ENCODE measurements at places on chromosomes 5 and 9.

DNA sequence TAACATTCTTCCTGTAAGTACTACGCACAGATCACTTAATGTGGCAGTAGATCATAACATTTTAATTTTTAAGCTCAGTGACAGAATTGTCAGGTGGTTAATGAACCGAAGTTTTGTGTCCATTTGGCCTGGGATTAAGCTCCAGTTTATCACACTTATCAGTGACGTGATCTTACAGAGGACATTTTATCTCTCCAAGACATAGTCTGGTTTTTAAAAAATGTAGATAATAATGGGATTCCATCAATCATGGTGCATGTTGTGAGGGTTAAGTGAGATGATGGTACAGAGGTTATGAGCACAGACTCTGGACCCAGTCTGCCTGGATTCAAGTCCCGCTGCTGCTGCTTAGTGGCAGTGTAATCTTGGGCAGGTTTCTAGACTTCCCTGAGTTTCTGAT lies 66.0 kb upstream of the ZFAND5 start:
- DNase-seq = no peak

DNA sequence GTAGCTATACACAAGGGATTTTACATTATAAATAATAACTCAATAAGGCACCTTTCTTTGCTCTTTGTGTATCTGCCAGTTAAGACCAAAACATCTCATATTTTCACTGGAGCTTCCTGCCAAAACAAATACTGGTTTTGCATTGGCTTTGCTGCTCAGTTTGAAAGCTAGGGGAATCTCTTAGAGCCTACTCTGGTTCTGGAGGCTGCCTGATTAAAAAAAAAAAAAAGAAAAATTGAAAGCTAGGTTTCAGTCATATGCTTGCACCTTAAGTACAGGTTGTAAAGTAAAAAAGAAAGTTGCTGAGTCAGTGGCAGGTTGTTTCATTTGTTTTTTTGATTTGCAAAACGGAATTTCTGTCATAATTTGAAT lies 2.3 kb downstream of the DENND4C start:
- DNase-seq = no peak

DNA sequence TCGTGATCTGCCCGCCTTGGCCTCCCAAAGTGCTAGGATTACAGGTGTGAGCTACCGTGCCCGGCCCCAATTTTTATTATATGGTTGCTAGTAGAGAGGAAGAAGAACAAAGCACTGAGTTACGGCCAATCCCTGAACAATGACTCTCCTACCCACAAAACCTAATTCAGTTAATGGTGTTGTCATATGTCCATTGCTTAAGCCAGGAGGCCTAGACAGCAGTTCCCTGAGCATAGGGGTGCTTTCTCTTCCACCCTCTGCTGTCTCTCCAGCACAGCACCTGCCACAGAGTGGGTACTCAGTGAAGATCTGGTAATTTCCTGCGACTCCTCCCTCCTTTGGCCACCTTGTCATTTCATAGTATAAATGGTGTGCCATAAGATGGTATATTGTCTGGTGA lies 21.4 kb upstream of the LTC4S start:
- no peak for DNase-seq

DNA sequence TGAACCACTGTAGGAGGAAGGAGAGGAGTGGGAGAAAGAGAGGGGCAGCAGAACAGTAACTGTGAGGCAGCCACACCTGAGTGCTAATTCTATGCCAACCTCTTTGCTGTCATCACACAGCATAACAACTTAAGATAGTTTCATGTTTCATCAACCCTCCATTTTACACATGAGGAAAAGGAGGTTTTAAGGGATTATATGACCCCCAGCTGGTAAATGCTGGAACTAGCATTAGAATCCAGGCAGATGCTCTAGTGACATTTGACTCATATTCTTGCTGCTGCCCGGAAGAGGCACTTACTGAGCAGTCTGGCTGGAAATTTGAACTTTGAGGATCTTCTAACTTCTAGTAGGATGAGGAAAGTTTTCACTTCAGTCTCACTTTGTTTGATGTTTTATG lies 24.1 kb upstream of the VLDLR start:
- DNase-seq = no peak

DNA sequence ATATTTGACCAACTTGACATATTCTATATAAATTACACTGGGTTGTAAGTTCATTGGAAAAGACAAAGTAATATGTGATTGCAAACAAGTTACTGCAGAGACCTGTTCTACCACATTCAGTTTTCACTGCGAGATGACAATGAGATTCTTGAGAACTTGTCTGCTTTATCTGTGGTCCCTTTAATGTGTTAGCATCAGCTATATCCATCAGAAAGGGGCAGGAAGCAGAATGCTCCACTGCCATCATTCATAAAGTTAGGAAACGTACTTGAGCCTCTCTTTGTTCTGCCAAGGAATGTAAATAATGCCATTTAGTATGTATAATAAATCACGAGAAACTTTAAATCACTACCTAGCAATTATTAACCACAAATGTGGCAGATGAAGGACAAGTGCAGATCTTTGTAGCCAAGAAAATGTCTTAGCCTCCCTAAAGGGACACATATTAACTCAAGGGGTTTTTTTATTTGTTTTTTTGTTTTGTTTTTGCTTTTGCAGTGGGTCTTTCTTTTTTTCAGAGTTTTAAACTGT lies 59.4 kb downstream of the GIN1 start:
- no peak for DNase-seq

DNA sequence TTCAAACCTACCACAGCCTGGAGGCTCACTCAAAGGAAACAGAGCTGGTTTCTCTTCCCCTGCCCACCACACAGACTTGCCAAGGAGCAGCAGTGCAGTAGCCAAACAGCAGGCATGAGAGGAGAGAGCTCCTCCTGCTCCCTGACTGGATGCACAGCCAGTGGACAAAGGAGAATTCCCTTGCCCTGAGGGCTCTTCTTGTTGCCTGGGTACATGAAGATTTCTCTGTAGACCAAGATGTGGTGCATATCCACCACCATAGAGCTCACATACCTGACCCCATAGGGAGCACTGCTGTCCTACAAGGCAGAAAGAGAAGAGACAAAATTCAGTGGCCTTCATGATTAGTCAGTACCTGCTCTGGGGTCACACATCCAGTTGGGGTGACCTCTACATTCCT lies 56.3 kb upstream of the SPATA31E1 start:
- DNase-seq = no peak

- DNase-seq = no peak
Measured at GRCh38 chr9:122134822-122135528, 24.6 kb downstream of the NDUFA8 start.

DNA sequence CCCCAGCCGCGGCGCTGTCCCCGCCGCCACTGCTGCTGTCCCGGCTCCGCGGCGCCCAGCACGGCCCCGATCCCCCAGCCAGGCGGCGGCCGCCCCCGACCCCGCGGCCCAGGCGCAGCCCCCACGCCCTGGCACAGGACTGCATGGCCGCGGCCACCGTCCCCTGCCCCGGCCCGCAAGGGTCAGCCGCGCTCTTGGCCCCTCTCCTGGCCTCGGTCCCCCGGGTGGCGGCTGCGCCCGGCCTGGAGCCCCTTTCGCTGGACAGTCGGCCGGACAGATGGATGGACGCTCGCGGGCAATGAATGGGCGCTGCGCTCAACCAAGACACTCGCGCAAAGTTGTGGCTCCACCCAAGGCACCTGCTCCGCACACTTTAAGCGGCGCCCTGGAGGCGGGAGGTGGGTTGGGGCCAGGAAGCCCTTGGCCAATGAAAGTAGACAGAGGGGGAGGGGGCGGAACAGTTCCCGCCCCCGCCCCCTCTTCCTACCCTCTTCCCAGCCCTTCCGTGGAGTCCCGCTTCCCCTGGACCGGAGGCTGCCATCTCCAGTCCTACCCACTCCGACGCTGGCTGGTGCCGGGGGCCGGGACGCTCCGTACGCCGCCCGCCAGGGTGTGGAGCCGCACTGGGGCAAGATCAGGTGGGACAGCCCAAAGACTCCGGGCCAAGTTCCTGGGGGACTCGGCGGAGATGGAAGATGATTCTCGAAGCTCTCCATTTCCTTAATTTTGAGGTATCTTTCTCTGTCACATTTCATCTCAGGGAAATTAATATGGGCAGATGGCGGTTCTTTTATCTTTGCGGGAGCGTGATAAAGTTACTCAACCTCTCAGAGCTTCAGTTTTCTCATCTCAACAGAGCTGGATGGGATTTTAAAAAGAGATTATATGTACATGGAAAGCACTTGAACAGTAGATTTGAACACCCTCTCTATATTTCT lies at the start of gene GLDC:
Gene GLDC (minus strand): TSS at position 375 of the 938 bp plus-strand sequence. CDS start 230 bp downstream, at position 145.
- DNase-seq = peak; percentile 3

DNA sequence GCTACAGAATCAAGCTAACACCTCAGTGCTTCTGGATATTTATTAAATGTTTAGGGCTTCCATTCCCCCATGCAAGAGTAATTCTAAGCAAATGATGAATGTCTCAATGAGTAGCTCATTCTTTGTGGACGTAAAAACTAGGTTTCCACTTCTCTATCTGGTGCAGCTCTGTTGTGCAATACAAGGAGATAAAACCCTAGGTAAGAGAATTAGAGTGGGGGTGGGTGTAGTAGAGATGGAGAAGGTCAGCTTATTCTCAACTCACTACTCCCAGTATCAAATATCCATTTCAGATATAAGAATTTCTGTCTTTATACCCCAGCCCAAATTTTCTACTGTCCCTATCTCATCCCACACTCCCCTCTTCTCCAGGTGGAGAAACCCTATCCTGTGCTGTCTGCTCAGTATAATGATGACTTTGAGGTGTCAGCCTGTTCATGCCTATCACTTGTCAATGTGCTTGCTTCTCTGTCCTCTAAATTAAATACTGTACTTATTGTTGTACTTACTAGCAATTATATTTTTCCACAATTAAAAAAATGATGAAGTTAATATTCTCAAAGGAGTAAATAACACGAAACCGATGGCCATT lies 4.3 kb upstream of the FYB1 start:
- DNase-seq = no peak

- no peak for DNase-seq
Measured at GRCh38 chr5:134136771-134137170, 22.3 kb downstream of the TCF7 start.

GRCh38 chr5:61020415-61020814 lies 75.4 kb downstream of the NDUFAF2 start:
- DNase-seq = no peak

- no peak for DNase-seq
Measured at GRCh38 chr5:130976493-130976892, 188.6 kb downstream of the HINT1 start.

DNA sequence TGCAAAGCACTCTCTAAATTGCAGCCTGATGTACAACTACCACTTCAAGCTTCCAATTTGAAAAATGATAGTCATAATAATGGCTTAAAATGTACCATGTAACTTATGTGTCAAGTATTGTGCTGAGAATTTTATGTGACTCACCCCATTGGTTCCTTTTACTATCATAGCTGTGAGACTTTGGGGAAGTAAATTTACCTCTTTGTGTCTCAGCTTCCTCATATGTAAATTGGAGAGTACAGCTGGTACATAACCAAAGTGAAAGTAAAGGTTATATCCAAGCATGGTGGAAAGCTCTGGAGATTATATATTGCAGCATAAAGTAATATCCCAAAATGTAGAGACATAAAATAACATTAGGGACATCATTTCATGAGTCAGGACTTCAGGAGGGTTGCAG lies 2200.4 kb upstream of the C9orf72 start:
- no peak for DNase-seq

DNA sequence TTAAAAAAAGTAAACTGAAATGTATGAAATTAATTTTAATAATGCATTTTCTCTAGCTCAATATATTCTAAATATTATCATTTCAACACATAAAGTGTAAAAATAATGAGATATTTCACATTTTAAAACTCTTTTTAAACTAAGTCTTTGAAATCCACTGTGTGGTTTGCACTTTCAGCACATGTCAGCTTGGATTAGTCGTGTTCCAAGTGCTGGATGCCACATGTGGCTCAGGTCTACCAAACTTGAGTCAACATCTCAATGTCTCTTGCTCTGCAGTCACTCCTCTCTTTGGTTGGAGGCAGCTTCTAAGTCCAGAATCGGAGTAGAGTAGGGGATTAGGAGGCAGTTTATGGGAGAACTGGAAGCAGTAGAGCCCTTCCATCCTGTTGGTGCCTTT lies 173.7 kb upstream of the ANKRD55 start:
- no peak for DNase-seq

- peak; percentile 58 for DNase-seq
Measured at GRCh38 chr5:672329-673160, 20.6 kb downstream of the TPPP start.

DNA sequence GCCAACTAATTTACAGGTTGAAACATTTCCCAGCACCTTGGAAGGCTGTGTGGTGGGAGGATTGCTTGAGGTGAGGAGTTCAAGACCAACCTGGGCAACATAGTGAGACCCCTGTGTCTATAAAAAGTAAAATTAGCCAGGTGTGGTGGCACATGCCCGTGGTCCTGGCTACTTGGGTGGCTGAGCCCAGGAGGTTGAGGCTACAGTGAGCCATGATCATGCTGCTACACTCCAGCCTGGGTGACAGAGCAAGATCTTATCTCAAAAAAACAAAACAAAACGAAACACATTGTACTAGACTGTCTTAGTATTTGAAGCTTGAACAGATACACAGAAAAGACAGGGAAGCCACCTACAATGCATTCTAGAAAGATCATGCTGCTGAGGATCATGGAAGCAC lies 2.8 kb upstream of the HSDL2 start:
- DNase-seq = no peak

DNA sequence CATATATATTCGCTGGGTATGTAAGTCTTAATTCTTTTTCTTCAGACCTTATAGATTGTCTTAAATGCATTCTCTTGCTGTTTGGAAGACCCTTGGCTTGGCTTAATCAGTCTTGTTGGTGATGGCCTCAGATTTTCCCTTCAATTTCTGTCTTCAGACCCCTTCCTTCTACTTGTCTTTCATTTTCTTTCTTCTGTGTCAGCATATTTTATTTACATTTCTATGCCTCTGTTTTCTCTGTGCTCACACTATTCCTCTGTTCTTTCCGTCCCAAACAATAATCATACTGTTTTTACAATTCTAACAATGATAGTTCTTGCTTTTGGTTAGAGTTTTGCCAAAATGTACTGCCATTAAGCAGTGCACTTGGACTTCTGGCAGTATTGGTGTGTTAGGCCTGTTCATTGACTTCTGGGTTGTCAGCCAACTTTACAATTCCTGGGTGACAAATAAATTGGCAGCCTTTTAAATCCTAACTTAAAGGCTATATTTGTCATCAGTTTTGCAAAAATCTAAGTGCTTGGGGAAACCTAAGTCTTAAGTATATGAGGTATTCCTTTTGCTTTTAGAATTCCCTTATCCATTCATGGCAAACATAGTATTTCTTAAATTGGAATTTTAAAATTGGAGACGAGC lies 8.0 kb downstream of the SRFBP1 start:
- no peak for DNase-seq

DNA sequence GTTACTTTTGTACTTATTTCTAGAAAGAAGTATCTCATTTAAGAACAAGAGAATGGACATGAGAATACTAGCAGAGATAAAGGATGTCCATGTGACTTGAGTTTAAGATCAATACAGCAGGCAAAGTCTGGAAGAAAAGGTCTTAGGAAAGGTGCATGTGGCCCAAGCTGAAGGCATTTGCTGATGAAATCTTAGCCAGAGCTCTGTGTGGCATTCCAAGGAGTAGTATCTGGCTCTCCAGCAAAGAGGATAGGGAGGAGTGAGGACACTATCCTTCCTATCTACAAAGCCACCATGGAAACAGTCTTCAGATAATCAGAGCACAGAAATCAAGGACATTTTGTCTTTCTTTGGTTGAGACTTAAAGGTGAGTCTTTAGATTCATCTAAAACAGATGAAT lies 244.1 kb upstream of the RGMB start:
- no peak for DNase-seq

- DNase-seq = no peak
Measured at GRCh38 chr5:117296872-117297271, 722.2 kb upstream of the SEMA6A start.

Data from stimulated activated CD4-positive, alpha-beta T cell treated with anti-CD3 and anti-CD28 coated beads, Interleukin-1b, Interleukin-23, amount 100 ng/mL, for 1 hour (primary cell).